ENCODE measurements at places on chromosomes 1 and 21.

DNA sequence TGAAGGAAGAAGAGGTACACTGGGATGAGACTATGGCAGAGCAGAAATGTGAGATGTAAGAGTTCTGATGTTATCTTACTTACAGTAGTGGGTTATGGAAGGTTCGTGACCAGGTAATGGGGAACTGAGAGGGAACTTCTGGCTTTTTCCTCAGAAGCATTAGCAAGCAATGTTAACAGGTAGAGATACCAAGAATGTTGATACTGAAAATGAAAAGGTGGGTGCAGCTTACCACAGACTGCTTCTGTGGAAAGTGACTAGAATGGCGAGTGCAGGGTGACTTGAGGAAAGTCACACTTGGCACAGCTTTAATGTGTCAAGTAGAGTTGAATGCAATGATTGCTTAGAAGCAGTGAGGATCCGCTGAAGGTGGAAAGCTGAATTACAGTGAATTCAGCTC lies 70.8 kb downstream of the PLA2G4A start:
- DNase-seq, result no peak

- DNase-seq, result no peak
These were observed 102.9 kb downstream of the FASLG start for GRCh38 chr1:172761581-172762486.

DNA sequence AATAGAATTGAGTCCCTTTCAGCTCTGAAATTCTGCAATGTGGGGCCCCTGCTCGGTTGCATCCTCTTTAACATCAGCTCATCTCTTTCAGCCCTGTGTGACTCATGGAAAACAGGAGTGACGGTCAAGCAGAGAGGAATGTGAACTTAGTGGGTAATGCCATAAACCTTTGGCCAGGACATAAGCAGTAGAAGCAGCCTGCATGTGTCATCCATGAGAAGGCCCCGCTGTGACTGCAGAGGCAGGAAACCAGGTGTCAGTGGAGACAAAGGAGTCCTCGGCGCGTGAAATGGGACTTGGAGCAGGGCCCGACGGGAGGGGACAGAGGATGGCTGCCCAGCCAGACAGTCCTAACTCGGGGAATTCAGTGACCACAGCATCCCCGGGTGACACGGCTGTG lies 21.1 kb upstream of the EPHB2 start:
- no peak for DNase-seq

- no peak for DNase-seq
These were observed 95.0 kb downstream of the GDAP2 start for GRCh38 chr1:117834416-117834815.

- DNase-seq, result no peak
These were observed 13.6 kb upstream of the TARS2 start for GRCh38 chr1:150473659-150474058.

DNA sequence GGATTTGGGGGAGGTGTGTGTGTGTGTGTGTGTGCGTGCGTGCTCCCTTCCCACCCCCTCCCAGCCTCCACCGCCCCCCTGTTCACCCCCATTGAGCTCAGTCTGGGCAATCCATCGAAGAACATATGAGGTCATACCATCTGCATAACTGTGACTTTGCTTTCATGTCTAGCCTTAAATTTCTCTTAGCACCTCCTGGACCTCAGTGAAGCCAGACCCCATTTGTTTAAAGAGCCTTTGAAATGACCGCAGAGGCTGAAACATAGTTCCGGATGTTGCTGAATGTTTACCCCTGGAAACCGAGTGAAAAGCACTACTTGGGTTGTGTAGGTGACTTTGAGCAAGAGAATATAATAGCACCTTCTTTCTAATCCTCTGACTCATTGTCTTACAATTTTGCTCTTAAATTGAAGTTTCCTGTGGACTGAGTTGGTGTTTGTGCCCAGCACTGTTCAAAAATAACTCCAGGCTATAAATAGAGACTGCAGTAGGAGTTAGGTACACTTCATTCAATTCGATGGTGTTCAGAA lies 75.4 kb downstream of the UBE4B start:
- DNase-seq, result no peak

DNA sequence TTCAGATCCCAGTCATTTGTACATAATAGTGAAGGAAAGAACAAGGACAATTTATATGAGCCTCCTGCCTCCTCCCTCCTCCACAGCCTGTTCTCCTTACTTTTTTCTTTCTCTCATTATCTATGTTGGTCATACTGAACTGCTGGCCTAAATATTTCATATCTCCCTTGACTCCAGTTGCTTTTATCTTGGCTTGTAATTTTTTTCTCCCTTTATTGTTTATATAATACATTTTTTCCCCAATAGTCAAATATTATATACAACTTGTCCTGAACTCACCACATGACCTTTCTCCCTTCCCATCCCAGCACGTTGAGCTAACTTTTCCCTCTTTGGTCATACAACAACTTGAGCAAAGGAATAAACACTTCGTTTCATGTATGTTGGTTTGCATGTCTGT lies 752.1 kb downstream of the LTN1 start:
- no peak for DNase-seq

DNA sequence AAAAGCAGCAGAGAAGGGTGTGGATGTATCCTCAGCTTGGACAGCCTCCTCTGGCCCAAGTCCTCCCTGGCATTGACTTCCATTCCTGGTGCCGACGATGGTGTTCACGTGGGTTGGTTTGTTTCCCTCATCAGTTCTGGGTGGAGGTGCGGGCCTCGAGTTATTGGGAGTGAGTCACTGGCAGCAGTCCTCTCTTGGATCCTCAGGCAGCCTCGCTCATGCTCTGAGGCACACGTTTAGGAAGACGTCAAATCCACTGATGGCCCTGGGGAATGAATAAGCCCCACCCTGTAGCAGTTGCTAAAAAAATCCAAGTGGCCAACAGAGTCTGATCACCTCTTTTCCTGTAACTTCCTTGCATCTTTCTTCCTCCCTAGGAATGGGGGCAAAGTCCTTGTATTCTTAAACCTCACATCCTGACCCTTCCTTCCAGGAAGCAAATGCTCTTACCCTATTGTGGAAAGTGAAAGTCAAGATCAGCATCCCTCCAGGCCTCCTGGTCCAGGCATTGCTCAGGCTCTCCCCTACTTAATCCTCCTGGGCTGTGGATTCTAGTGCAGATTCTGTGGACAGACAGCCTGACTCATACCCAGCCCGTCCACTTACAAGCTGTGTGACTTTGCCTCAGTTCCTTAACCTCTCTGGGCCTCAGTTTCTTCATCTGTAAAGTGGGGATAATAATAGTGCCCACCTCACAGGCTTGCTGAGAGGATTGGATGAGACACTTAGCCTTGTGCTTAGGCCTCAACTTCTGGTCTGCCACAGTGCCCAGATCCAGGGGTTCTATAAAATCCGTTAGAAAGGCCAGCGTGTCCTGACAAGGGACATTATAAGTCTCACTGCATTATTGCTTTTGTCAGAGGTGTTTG lies 111.1 kb downstream of the TLR5 start:
- DNase-seq, result no peak

- DNase-seq, result peak; percentile 73
These were observed 38.8 kb downstream of the HLCS start for GRCh38 chr21:36927719-36928117.

GRCh38 chr1:111559736-111560279 lies 56.4 kb upstream of the ADORA3 start:
- DNase-seq, result no peak

DNA sequence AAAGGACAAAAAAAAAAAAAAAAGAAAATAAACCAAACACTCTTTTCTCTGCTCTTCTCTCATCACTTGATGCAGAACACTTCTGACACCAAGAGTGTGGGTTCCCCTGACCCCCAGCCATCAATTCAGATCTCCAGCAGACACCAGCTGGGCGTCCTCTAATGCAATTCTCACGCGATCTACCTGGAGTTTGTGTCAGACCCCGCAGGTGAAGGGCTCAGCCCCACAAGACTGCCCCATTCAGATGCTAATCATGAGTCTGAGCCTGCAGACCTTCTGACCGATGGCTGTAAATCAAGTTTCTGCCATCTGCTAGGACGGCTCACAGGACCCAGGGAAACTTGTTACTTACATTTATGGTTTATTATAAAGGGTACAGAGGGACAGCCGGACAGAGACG lies 133.6 kb upstream of the C1orf174 start:
- DNase-seq, result no peak

- no peak for DNase-seq
These were observed 576.6 kb downstream of the NPHP4 start for GRCh38 chr1:5415606-5416005.

DNA sequence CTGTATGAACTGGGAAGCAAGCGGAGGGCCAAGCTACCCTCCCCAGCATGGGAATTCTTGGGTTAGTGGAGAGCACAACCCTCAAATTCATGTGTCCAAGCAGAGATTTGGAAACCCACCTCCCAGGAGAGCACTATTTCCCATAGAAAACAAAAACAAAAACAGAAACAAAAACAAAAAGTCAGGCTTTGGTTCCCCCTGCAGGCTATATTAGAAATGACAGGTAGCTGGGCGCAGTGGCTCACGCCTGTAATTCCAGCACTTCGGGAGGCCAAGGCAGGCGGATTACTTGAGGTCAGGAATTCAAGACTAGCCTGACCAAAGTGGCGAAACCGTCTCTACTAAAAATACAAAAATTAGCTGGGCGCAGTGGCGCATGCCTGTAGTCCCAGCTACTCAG lies 10.8 kb downstream of the MINDY1 start:
- DNase-seq, result no peak

- peak; percentile 43 for DNase-seq
These were observed 177.3 kb downstream of the CAMTA1 start for GRCh38 chr1:6962478-6962995.

DNA sequence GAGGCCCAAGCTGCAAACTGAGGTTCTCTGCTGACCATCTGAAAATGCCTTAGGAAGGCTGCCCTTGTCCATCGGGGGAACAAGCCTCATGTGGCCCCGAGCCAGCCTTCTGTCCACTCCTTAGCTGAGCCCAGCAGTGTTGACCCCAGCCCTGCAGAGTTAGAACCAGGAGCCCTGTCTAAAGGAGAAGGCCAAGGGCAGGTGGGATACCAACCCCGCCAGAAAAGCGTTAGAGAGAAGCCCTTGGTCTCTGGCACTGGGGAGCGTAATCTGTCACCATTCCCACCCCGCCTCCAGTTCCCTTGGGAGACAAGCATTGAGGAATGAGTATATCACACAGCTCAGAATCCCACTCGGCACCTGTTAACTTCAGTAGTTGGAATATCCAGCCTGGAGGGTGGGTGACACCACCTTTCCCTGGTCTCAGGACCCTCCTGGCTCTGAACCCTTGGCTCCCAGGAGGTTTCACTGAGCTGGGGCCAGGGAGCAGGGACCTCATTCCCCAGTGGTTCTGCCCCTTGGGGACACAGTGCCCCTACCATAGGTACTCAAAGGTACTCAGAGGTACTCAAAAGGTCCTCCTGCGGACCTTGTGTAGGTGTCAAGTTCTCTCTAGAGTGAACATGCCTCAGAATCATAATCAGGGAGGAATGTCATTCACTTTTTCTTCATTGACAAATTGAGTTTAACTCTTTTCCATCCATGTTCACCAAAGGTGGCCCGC lies 16.4 kb downstream of the ETS2 start:
- no peak for DNase-seq

GRCh38 chr21:40177979-40178378 lies 310.7 kb downstream of the PCP4 start:
- DNase-seq, result no peak

GRCh38 chr1:235045034-235045690 lies 83.5 kb downstream of the TOMM20 start:
- no peak for DNase-seq

DNA sequence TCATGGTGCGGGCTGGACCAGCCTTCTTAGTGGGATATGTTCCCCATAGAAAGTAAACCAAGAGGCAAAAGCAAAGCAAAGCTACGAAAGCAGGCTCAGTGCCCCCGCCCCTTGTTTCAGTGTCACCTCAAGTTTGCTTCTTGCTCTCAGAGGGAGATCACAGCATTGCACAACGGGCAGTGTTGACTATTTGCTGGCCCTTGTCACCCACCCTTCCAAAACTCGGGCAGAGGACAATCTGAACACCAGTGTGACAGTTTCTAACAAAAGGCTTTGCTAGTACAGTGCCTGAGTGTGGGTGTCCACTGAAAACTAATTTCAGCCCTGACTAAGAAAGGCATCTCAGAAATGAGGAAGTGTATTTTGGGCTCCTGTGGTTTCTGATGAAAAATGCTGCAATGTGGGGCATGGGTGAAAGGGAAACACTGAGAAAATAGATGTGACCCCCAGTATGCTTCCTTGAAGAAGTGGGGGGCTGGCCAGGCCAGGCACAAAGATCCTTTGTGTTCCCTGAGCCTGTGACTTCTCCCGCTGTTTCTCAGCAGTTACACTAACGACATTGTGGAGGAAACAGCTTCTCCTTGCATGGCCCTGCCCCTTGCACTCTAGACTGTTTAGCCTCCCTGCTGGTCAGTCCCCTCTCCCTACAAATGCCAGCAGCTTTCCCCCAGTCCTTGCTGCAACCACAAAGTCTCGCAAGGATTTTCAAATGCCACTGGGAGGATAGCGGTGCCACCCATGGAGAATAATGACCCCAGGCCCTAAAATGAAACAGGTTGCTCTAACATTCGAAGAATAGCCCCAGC lies 33.3 kb upstream of the KCNE1 start:
- no peak for DNase-seq

DNA sequence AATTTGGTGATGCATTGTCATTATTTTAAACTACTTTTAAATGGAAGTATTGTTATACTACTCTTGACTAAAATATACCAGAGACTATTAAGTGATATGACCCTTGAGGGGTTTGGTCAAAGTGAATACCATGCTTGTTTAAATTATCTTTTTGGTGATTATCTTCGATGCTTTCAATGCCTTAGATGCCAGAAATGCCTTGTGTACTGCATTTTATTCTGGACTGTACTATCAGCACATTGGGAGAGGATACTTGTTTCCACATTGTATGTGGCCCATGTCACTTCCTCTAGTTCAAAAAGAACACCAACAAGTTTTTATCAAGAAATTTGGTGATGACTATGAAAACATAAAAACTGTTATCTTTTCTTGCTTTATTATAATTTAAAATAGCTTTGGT lies 16.3 kb downstream of the MAP3K7CL start:
- DNase-seq, result no peak

All from activated naive CD4-positive, alpha-beta T cell treated with anti-CD3 and anti-CD28 coated beads, Interleukin-2, amount 50 U/mL, for 16 hours (primary cell).